ENCODE measurements at places on chromosomes 5 and 9.

- no peak for DNase-seq
Measured at GRCh38 chr9:134193912-134194535, 29.7 kb upstream of the RNU6ATAC start.

DNA sequence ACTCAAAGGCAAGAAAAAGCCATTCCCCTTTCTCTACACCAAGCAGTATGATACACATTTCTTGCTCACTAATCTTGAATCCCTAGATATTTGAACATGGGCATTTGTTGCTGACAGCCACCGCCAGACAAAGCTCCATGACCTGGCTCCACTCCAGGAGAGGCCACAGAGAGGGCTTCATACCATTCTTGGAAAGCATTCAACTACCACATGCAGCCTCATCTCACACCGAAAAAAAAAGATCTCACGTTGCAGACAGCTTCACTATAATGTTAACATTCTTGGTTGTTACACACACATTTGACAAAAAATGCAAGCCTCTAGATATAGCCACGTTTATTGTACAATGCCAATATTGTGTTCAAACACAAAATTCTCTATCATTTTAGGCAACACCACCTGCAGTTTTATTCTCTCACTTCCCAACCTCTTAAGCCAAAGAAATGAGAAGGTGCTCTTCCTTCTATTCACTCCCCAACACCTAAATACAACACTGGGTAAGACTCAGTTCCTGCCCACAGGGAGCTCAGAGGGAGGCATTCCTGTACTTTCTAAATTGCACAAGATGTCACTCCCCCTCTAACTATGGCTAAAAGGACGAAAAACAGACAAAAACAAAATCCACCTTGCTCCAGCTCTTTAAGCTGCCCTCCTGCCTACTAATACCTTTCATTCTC lies 222.4 kb downstream of the TSSK1B start:
- no peak for DNase-seq

- no peak for DNase-seq
Measured at GRCh38 chr5:150313501-150313900, 10.8 kb upstream of the ARSI start.

- no peak for DNase-seq
Measured at GRCh38 chr9:112896131-112896530, 5.5 kb upstream of the SLC46A2 start.

GRCh38 chr5:171342362-171343111 lies 33.5 kb downstream of the TLX3 start:
- DNase-seq, result no peak

All from stimulated activated CD8-positive, alpha-beta memory T cell treated with anti-CD3 and anti-CD28 coated beads, Interleukin-2, amount 100 ng/mL, for 48 hours (primary cell).